Mucosa of gallbladder (tissue), 1 donor: ENCODE measurements at places on chromosomes 4 and X. TPM values are rescaled to one million over a fixed set of nuclear protein-coding genes. Genes with fewer than 3 reads are reported as not detected.

DNA sequence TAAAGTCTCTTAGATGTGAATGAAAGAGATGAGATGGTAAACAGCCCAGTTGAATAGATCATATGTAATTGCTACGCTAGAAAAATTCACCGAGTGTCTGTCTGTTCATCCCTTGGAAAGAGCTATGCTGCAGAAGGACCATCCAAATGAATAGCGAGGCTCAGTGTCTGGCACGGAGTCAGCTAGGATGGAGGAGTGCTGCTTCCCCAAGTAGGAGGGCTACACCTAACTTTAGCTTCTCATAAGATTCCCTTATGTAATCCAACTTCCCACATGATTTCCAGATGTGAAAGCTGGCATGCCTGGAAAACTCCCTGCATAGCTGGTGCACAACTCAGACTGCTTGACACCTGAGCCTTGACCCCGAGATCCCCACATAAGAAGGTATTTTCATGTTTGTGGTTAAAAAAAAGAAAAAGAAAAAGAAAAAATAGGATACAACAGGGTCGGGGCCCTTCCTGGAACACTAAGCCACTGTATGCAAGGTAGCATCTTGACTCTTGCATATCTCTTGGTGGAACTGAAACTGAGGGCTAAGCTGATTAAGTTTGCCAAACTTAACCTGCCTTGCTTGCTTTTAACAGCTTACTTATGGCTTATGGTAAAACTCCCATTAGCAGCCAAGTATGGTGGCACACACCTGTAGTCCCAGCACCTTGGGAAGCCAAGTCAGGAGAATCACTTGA is 82.3 kb downstream of the FREM3 start:
- no peak for DNase-seq

The WDR17 gene
- total RNA-seq: 9.4 TPM

DNA sequence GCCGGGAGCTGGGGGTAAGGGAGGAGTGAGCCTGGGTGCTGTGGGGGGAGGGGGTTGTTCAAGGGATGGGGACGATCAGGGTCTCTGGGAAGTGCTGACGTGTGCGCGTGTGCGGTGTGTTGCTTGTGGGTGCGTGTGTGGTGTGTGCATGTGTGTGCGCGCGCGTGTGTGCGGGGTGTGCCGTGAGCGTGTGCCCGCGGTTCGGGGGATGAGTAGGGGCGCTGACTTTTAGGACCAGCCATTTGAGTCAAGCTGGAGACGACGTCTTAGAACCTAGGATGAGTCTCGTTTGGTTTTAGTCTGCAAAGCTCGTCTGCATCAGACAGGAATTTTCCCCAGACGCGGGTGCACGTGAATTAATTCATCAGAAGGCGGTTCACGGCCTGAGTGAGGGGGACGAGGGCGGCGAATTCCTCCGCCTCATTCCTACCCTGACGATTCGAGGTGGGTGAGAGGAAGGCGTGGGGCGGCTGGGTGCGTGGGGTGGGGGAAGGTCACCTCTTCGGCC is 950 bp upstream of the TMEM271 start:
- no peak for DNase-seq

DNA sequence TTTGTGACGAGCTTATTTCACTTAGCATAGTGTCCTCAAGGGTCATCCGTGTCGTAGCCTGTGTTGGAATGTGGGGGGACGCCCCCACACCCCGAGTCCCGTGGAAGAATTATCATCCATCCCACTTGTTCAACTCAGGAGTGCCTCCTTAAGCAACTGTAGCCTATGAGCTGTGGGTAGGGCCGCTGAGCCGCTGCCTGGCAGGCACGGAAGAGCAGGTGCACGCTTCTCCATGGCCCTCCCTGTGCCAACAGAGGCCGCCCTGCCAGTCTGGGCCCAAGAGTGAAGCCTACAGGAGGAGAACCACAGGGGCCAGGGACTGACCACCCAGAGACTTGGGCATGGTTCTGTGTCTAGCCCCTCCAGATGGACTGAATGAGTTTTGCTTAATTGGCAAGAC is 2.3 kb upstream of the RGS12 start:
- DNase-seq: no peak

DNA sequence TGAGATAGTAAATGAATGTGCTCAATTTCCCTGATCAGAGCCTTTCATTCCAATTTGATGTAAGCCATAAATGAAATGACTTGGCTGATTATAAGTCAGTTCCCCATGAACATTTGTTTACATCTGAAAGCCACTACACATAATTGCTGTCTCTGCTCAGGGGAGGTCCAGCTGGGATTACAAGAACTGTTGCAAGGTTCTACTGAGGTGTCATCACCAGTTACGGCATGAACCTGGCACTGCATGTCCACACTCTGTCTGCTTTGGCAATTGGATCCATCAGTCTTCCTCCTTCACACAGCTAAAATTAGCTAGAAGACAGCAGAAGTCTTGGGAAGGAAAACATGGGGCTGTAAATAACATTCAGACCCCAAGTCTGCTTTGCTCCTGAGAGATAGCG is 12.8 kb upstream of the MBNL3 start:
- no peak for DNase-seq
